ENCODE measurements at places on chromosomes 4 and X.

DNA sequence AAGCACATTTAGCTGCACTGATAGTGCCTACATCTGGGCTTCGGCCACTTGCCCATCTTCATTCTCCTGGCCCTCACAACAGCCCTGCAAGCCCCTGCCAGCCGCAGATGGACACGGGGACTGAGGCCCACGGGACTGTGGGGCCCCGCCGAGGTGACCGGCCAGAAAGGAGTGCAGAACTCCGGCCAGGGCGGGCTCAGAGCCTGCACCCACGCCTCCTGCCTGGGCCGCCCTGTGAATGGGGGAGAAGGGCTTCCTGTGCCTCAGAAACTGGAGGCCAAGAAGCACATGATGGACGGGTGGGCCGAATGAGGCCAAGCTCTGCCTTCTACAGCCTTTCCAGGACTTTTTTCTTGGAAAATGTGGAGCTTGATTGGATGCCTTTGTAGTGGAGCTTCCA lies 35.7 kb upstream of the HGFAC start:
- DNase-seq, result peak; percentile 48

- no peak for DNase-seq
Measured at GRCh38 chr4:94995684-94996394, 238.1 kb downstream of the BMPR1B start.

DNA sequence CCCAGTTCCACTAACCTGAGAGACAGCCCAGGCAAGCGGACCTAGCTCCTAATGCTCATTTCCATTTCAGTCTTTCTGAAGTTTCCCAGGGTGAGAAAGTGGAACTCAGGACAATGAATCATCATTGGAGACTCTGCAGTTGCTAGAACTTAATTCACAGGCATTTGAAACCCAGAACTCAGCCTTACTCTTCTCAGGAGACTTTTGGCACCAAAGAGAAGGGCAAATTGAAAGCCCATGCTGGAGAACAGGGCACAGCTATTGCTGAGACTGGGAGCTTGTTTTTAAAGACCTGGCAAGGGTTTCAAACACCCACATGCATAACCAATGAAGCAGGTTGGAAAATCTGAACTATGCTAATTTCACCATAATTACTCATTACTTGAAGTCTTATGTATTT lies 36.0 kb downstream of the BST1 start:
- DNase-seq, result no peak

DNA sequence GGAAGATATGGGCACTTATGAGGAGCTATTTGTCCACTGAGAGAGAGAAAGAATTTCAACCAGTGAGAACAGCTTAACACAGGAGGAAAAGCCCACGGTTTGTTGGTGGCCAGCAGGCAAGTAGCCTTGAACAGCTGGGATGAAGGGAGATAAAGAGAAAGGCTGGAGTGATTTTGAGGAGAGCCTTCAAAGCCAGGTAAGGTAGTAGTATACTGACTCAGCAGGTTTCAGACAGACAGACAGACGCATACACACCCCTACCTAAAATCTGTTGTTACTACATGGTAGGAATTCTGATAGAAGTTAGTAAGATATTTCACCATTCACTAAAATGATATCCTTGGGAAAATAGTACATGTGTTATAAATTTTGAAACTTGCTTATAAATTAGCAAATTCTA lies 60.5 kb downstream of the SEC24D start:
- DNase-seq, result no peak

DNA sequence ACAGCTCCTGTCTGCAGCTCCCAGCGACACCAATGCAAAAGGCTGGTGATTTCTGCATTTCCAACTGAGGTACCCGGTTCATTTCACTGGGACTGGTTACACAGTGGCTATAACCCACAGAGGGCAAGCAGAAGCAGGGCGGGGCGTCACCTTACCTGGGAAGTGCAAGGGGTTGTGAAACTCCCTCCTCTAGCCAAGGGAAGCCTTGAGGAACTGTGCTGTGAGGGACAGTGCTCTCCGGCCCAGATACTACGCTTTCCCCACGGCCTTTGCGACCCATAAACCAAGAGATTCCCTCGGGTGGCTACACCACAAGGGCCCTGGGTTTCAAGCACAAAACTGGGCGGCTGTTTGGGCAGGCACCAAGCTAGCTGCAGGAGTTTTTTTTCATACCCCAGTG lies 218.9 kb downstream of the PPP3CA start:
- DNase-seq, result peak; percentile 60

GRCh38 chrX:109954333-109954732 lies 48.6 kb upstream of the TMEM164 start:
- DNase-seq, result no peak

DNA sequence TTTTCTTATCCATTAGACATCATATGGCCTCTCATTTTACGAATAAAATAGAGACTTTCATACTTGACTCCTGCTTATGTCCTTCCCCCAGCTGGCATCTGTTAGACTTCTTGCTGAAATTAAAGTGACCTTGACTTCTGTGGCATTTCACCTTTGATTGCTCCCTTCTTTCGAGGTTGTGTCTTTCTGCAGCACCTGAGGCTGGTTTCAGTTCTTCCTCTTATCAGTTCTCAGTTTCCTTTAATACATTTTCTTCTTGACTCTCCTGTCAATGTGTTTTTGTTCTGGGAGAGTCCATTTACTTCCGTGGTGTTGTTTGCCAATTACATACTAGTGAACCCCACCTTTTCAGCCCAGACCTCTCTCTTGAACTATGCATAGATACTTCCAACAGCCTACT lies 81.6 kb downstream of the RBPJ start:
- DNase-seq, result no peak

DNA sequence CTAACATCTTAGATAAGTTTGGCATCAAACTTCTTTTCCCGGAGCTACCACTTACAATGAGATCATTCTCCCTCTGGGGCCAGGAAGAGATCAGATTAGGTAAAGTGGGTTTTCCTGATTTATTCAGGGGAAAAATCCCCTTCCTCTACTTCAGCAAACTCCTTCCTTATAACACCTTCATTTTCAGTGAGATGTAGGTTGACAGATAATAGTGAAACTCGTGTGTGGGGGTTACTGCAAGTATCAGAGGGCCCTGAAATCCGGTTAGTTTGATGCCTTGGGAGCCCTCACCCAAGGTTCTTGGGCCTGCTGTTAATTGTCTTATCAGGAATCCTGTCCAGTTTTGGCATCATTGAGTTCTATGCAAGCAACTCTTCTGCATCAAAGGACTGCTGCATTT lies 10.8 kb downstream of the FTHL17 start:
- no peak for DNase-seq

- no peak for DNase-seq
Measured at GRCh38 chrX:110218591-110218990, 99.3 kb downstream of the AMMECR1 start.

GRCh38 chrX:101462892-101463291 lies 22.4 kb upstream of the ARMCX4 start:
- DNase-seq, result no peak

- DNase-seq, result no peak
Measured at GRCh38 chr4:26163425-26164362, 157.1 kb upstream of the RBPJ start.

DNA sequence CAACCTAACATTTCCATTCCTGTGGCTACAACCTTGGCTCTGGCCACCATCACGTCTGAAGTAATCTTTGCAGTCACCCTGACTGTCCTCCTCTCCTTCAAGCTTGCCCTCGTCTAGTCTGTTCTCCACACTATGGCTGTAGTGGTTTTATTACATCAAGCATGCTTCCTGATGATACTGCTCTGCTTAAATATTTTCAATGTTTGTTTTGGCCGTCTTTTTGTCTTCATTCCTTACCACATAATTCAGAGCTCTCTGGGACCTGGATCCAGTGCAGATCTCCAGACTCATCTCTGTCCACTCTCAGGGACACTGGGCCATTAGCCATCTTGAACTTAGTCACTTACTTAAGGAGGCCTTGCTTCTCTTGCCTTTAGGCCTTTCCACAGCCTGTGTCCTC lies 27.7 kb upstream of the FREM3 start:
- DNase-seq, result no peak

DNA sequence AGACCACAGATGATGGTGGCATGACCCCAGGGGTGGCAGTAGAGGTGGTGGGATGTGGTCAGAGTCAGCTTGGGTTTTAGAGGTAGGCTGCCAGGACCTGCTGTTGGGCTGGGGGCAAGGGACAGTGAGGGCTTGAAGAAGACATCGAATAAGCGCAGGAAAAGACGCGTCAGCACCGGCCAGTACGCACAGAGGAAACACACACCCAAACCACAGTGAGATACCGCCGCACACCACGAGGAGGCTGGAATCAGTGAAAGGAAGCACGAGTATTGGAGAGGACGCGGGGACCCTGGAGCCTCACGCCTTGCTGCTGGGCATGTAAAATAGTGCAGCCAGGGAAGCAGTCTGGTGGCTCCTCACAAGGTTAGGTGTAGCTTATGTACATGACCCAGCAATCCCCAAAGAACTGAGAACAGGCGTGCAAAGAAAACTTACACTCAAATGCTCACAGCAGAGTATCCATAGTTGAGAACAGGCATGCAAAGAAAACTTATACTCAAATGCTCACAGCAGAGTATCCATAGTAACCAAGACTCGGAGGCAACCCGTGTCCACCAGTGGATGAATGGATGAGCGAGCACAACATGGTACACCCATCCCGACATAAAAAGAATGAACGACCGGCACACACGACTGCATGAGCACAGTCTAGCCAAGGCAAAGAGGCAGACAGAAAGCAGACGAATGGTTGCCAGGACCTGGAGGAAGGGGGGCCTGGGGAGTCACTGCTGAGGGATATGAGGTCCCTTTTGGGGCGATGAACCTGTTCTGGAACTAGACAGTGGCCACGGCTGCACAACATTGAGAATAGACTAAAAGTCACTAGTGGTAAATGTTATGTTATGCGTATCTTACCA lies 13.3 kb downstream of the PDZD4 start:
- no peak for DNase-seq

- DNase-seq, result no peak
Measured at GRCh38 chr4:154622598-154622997, 10.1 kb upstream of the FGG start.

- DNase-seq, result no peak
Measured at GRCh38 chr4:624705-625590, at the start of gene PDE6B. Gene PDE6B (plus strand): TSS chr4:625573. CDS start chr4:625627, 54 bp downstream.

GRCh38 chrX:129992181-129992580 lies 9.7 kb downstream of the BCORL1 start:
- no peak for DNase-seq

- no peak for DNase-seq
Measured at GRCh38 chr4:81142744-81143143, 72.3 kb downstream of the PRKG2 start.

GRCh38 chrX:112008724-112009123 lies 73.9 kb downstream of the TRPC5 start:
- no peak for DNase-seq

- peak; percentile 55 for DNase-seq
Measured at GRCh38 chrX:1535241-1536041, 1.5 kb downstream of the P2RY8 start.

Data from upper lobe of right lung (tissue), 1 donor.